Stimulated activated CD4-positive, alpha-beta T cell treated with anti-CD3 and anti-CD28 coated beads, Interleukin-15, amount 100 ng/mL, for 24 hours (primary cell): ENCODE measurements at places on chromosomes 11 and 22.

GRCh38 chr22:50518606-50519005 lies 6.8 kb downstream of the SCO2 start:
- no peak for DNase-seq

DNA sequence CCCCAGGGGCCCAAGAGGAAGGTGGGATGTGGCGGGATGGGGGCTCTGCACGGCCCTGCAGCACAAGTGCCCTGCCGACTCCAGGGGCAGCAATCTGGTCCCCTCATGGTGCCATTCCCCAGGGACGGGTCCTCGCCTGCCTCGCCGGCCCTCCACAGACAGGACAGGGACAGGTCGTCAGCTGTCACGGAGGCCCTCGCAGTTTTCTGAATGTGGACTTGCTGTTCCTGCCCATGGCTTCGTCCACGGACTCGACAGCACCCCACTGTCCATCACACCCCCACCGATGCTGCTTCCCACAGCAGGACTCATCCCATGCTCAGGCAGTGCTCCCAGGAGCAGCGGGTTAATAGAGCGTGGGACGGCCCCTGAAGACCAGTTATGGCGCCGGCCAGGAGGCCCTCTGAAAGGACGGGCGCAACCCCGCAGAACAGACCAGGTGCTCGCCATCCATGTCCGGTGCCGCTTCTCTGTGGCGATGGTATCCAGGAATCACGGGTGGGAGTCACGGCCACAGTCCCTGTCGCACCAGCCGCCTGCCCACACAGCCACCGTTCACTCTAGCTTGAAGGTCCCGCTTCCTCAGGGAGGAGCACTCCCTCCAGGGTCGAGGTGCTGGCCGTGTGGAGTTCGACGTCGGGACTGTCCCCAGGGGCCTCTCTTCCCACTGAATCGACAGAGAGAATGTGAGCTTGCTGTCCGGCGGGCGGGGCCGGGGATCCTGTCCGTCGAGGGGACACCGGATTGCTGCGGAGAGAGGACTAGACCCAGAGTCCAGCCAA lies 18.5 kb upstream of the MUC2 start:
- DNase-seq = no peak

DNA sequence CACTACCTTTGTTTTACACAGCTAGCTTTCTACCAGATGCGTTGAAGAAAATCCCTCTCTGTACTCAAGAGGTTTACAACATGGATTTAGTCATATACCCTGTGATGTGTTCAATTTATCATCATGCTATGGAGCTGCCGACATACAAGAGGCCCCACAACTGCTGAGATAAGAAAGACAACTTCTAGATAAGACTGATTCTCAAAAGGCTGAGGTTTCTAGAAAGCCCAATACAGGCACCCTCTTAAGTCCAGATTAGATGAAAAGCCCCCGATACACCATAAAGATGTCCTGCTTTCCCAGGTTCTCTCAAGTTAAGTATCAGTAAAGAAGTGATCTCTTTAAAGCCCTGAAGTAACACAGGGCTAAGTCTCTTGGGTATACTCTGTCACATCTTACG lies 14.3 kb downstream of the MTCH2 start:
- DNase-seq = no peak

GRCh38 chr22:49601614-49602321 lies 225.9 kb downstream of the BRD1 start:
- DNase-seq = no peak

GRCh38 chr11:121696931-121697670 lies 244.3 kb upstream of the SORL1-AS1 start:
- no peak for DNase-seq

DNA sequence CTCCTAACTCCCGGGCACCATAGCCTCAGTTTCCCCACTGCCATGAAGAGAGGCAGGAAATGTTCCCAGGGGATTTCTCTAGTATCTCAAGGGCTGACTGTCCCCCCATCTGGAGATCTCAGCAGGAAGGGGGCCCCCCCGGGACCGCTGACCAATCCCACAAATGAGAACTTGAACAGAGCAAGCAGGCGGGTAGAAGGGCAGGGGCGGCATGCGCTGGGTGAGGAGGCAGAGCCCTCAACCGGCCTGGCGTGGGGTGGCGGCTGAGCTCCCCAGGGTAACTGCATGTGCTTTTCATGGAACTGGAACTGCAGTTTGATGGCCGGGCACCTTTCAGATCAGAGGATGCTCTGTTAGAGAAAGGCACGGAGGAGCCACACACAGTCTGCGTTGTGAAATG lies 144.5 kb downstream of the CTTN start:
- no peak for DNase-seq

- no peak for DNase-seq
These were observed 36.5 kb upstream of the CSNK1E start for GRCh38 chr22:38353701-38354100.

DNA sequence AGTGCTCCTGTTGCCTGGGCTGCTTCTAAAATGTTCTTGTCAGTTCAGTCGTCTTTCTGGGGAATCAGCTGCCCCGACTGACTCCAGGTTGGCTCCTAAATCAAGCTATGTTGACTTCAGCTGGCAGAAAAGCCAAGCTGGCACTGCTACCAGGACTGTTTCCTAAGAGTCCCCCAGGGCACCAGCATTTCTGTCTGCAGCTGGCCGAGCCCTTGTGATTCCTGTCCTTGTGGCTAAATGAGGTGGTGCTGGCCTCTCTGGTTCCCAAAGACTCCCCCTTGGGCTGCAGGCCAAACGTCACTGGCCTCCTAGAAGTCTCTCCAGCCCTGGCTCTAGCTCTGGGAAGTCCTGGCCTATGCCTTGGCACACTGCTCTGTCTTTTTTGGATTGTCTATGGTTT lies 31.1 kb downstream of the GRAMD1B start:
- DNase-seq = no peak

DNA sequence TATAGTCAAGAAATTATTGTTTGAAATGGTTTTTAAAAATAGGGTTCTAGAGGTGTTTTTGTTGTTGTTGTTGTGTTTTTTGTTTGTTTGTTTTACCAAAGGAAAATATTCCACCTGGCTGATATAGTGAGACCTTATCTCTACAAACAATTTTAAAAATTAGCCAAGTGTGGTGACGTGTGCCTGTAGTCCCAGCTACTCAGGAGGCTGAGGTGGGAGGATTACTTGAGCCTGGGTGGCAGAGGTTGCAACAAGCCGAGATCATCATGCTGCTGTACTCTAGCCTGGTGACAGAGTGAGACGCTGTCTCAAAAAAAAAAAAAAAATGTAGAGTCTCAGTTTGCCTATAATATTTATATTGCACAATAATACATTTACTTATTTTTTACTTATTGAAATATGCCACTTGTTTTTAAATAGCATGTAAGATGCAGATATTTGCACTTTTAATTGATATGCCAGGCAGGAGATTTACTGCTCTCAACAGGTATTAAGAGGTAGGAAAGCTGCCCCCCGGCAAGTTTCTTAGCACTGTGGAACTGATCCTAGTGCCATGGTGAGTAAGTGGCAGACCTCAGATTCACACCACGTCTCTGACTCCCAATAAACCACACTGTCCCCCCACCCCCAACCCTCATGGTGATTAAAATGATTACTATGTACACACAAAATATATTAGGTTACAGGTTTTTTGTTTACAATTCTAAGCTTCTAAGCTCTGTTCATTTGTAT lies 157.4 kb downstream of the TEAD1 start:
- no peak for DNase-seq

- no peak for DNase-seq
These were observed 44.1 kb downstream of the AP2A2 start for GRCh38 chr11:969651-970205.

- no peak for DNase-seq
These were observed 23.6 kb downstream of the DUSP8 start for GRCh38 chr11:1548221-1549070.

GRCh38 chr22:36818010-36818642 lies 1.3 kb upstream of the PVALB start:
- DNase-seq = no peak

DNA sequence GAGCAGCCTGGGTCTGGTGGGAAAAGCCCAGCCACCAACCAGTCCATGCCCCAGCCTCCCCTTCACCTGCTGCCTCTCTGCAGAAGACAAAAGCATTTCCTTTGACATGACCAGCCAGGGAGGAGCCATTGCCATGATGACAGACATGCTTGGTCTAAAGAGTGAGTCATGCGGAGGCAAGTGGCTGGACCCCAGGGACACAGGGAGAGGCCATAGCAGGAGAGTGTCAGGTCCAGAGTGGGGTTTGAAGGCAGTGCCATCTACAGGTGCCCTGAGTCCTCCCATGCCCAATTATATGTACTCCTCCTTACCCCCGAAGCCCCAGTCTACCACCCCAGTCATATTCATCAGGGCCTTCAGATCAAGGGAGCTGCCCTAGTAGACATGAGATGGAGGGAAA lies 67.4 kb downstream of the SCN3B start:
- DNase-seq = no peak

- DNase-seq = no peak
These were observed 105.5 kb downstream of the CCDC83 start for GRCh38 chr11:85960678-85961077.

DNA sequence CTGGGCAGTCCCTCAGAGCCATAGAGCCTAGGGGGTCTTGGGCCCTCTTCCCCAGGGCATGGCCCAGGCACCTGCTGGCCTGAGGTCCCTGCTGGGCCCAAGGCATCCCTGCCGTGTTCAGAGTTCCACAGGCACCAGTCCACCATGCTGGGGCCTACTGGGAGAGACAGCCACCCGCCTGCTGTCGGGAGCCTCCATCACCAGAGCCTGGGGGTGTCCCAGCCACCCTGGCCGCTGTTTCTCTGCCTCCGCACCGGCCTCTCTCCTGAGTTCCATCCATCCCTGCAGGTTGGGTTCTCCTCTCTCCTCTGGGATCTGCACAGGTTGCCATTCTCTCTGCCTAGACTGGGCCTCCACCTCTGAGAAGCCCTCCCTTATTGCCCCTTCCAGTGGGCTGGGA lies 68.6 kb downstream of the KCNQ1 start:
- no peak for DNase-seq

DNA sequence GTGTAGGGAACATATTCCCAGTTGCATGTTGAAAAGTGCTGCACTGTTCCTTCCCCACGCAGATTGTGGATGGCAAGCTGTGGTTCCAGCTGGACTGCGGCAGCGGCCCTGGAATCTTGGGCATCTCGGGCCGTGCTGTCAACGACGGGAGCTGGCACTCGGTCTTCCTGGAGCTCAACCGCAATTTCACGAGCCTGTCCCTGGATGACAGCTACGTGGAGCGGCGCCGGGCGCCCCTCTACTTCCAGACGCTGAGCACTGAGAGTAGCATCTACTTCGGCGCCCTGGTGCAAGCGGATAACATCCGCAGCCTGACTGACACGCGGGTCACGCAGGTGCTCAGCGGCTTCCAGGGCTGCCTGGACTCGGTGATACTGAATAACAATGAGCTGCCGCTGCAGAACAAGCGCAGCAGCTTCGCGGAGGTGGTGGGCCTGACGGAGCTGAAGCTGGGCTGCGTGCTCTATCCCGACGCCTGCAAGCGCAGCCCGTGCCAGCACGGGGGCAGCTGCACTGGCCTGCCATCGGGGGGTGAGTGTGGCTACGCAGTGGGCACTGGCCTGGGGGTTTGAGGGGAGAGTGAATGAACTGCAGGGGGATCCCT lies 102.7 kb upstream of the MTNR1B start:
- no peak for DNase-seq

- DNase-seq = no peak
These were observed 20.4 kb downstream of the P2RX3 start for GRCh38 chr11:57358543-57358961.

DNA sequence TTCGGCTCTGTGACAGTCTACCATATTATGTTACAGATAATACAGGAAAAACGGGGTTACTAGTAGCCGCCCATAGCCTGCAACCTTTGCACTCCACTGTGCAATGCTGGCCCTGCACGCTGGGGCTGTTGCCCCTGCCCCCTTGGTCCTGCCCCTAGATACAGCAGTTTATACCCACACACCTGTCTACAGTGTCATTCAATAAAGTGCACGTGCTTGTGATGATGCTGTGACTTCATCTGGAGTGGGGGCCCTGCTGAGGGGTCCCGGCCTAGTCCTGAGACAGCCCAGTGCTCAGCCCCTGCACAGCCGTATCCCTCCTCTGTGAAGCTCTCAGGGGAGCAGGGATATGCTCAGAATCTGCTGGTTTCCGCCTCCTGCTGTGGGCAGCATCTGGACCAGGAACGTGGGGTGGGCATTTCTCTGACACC lies 1.2 kb downstream of the IFITM1 start:
- DNase-seq = peak; percentile 49

- DNase-seq = no peak
These were observed 29.5 kb upstream of the MYH9 start for GRCh38 chr22:36417281-36417686.

- DNase-seq = no peak
These were observed 369.8 kb upstream of the CCDC90B start for GRCh38 chr11:83655976-83656375.

DNA sequence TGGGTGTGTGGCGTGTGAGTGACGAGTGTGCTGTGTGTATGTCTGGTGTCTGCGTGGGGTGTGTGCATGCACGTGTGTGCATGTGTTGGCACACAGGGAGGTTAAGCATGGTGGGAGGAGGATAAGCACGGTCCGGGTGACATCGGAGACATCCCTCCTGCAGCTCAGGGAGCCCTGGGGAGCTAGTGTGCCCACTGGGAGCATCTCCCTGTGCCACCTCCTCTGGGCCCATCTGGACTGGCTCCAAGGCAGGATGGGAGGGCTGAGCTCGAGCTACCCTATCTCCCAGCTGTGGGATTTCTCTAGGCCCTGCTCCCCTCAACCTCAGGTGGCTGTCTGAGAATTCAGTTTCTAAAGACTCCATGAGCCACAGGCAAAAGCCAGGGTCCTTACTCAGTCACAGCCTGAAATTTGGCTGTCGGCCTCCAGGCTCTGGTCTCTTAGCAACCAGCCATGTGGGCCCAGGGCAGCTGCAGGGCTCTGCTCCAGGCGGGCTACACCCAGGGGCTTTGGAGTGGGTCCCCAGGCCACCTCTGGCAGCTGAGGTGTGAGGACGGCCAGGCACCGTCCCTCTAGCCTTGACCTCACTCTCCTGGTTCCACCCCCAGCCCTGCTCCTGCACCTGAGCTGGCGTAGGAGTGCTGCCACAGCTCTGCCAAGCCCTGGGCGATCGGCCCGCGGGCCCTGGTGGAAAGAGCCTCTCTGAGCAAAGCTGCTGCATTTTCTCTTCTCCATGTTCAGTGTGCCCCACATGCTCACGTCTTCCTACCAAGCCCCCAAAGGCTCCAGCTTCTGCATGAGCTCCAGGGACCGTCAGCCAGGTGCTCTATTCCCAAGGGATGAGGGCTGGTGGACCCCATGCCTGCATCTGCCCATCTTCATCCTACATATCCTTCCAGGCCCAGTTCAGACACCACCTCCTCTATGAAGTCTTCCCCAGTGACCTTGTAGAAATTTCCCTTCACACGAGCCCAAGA lies 39.7 kb downstream of the RTL6 start:
- no peak for DNase-seq
